ENCODE measurements at places on chromosomes 12 and 14.
A peak's percentile ranks its signal among the peaks of the same experiment; 100 is the strongest.

DNA sequence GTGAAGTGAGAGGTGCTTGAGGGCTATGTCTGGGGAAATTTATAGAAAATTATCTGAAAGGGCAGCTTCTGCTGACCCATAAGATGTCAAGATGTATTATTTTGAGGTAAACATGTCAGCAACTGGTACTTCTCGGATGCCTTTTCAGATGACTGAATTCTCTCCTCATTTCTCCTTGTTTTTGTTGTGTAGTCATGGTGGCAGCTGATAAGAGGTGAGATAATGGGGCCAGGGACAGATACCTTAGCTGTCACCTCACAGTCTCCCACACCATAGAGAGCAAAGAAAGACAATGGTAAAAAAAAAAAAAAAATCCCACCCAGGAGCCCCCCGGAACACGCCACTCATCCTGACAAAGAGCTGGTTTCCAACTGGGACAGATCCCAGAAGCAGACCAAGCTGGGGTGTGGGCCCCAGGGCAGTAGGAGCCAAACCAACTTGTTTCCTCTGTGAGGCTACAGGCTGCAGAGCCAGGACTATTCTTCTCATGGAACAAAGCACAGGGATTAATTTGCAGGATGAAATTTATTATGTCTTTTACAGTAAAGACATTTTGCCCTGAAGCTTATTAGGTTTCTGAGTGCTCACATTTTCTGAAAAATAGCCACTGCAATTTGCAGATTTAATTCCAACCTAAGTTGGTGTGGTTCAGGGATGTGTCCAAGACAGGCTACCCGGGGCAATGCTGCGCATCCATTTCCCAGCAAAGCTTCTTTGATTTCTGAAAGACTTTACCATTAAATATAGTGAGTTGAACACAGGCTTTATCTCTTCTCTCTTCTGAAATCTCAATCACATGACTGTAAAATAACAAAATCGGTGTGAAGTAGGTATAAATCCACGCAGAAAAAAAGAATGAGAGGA lies 52.2 kb downstream of the NDUFA12 start:
- no peaks in the 10 kb centered on the region for H3K27me3 ChIP-seq
- no peak overlapping the region for H3K27ac ChIP-seq
- no peak for DNase-seq
- no peaks in the 10 kb centered on the region for H3K36me3 ChIP-seq
- no peaks in the 10 kb centered on the region for H3K4me1 ChIP-seq

- H3K4me1 ChIP-seq, result peaks cover 7% of the 10 kb centered on the region
- no peaks in the 10 kb centered on the region for H3K27me3 ChIP-seq
- no peaks in the 10 kb centered on the region for H3K36me3 ChIP-seq
- peak; percentile 77 for DNase-seq
These were observed 50.5 kb downstream of the IRF2BPL start for GRCh38 chr14:76977793-76978720.

DNA sequence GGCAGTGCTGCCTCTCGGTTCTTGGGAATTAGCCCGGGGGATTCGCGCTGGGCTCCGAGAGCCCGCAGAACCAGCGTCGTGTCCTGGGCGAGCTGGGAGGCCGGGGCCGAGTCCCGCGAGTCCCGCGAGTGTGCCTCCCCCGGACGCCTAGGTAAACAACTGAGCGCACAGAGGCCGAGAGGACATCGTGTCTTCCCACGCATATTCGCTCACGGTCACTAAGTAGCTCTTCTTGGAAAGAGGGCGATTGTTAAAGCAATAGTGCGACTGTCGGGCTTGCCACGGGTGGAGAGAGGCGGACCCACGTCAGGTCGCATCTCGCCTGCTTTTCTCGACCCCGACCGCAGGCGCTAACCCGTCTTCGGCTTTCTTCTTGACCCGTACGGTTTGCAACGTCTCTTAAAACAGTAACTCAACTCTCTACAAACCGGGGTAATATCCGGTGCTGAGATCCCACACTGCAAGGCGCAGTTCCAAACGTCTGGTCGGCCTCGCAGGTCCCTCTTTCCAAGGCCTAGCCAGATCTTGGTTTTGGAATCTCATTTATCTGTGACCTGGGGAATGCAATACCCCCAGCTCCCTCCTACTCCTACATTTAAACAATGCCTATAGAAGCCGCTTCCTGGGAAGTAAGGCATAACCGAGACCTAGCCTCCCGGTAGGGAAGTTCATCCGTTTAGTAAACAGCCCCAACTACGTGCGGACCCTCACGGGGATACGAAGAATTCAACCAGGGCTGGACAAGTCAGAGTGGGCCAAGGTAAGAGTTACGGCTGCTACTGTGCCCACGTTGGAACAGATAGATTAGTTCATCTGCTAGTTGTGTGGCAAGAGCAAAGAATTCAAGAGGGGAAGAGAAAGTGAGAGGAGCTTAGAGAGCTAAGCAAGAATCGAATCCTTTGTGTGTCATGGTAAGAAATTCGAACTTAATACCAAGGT lies 736 bp upstream of the PHLDA1 start:
- H3K4me3 ChIP-seq, result peak overlapping the region; percentile 80
- DNase-seq, result peak; percentile 83
- H3K27ac ChIP-seq, result peak overlapping the region; percentile 95
- H3K4me1 ChIP-seq, result no peaks in the 10 kb centered on the region
- H3K36me3 ChIP-seq, result no peaks in the 10 kb centered on the region

DNA sequence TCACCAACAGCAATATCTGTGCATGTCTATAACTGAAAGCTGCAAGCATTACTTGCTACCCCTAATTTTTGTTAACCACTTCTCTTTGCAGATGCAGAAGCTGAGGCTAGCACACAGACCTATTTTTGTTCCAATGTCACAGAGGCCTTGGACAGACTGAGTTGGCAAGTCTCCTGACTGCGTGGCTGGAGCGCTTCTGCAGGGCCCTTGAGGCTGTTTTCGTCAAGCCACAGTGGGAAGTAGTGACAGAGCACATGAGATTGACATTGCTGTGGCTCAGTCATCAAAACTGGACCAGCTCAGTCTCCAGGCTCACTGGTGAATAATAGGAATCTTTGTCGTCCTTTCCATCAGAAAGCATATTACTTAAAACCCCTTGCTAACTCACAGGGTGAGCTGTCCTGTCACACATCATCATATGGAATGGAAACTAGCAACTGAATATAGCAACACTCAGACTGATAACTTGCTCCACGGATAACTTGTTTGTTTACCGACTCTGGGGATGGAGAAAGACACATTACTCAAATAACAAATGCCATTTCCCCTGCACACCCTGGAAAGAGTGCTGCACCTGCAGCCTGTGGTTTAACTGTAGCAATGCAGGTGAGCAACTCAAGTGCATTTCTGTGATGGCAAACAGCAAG lies 43.6 kb upstream of the DDX11 start:
- peak; percentile 33 for DNase-seq
- no peak overlapping the region for H3K27ac ChIP-seq
- no peaks in the 10 kb centered on the region for H3K4me1 ChIP-seq

DNA sequence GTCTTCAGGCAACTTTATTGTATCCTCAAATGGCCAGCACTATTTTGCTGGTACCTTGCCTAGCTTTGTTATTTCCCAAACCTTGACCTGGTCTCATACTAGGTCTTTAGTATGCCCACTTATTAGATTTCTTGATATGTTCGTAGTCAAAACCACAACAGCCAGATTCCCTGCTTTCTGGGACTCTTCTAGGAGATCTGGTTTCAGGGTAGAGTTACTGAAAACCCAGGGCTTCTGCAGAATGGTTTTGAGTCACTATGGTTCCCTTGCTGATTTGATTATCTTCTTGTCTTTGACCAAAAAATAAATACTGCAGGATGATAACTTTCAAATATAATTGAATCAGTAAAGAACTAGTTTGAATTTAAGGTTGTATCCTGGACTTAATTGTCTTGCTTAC lies 211.2 kb downstream of the FUT8 start:
- no peaks in the 10 kb centered on the region for H3K4me1 ChIP-seq
- H3K36me3 ChIP-seq, result no peaks in the 10 kb centered on the region
- H3K4me3 ChIP-seq, result no peak overlapping the region
- no peak for DNase-seq
- no peaks in the 10 kb centered on the region for H3K27me3 ChIP-seq
- H3K27ac ChIP-seq, result no peak overlapping the region

GRCh38 chr12:27524839-27525753 lies 1.1 kb downstream of the PPFIBP1 start:
- no peaks in the 10 kb centered on the region for H3K27me3 ChIP-seq
- H3K4me3 ChIP-seq, result peak overlapping the region; percentile 79
- peaks cover 16% of the 10 kb centered on the region for H3K4me1 ChIP-seq
- H3K36me3 ChIP-seq, result no peaks in the 10 kb centered on the region
- DNase-seq, result no peak

DNA sequence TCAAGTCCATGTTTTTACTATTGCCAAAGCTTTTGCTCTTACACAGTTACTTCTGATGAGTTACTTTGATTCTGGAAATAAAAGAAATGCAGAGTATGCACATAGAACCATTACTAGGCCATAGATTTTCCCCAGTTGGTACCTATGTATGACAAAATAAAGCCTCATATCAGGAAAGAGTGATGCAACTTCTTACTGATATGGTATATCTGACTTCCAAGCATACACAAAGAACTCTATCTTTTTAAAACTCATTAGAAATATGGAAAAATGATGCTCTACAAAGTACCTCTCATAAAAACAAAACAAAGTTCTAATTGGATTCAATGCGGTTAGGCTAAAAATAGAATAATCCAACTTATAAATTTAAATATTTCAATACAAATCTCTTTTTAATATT lies 92.1 kb downstream of the STXBP6 start:
- peaks cover 4% of the 10 kb centered on the region for H3K4me1 ChIP-seq
- no peaks in the 10 kb centered on the region for H3K36me3 ChIP-seq
- H3K27ac ChIP-seq, result no peak overlapping the region
- H3K27me3 ChIP-seq, result no peaks in the 10 kb centered on the region

DNA sequence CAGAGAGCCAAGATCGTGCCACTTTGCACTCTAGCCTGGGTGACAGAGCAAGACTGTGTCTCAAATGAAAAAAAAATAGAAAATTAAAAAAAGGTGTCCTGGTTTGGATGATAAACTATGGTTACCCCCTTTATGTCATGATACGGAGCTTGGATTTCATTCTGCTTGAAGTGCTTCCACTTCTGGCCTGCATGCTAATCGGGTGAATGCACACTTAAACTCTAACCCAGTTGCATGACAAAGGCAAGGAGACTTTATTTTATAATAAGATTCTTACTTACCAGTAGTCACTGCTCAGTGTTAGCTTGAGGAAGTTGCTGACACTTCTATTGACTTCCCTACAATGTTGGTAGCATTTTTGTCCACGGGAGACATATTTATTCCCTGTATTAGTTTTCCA lies 24.3 kb downstream of the CFAP54 start:
- H3K27ac ChIP-seq, result no peak overlapping the region
- H3K27me3 ChIP-seq, result no peaks in the 10 kb centered on the region
- DNase-seq, result no peak

GRCh38 chr14:90560558-90560957 lies 163.7 kb downstream of the CALM1 start:
- H3K27ac ChIP-seq, result no peak overlapping the region
- H3K4me1 ChIP-seq, result no peaks in the 10 kb centered on the region
- H3K4me3 ChIP-seq, result no peak overlapping the region

DNA sequence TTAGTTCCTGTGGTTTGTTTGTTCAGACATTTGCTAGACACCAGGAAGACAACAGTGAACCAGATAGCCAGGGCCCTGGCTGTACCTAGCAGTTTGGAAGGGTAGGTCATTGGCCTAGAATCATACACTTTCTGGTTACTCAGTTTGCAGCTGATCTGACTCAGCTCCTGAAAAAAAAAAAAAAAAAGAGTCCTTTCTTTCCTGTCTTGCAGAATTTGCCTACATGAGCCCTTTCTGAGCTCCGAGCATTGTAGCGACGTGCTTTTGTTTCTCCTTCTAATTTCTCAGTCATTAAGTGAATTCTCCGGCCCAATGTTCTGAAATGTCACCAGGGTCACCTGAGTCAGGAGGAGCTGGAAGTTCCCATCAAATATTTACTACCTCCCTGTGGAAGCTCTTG lies 2.4 kb downstream of the CABP1 start:
- H3K36me3 ChIP-seq, result no peaks in the 10 kb centered on the region
- peaks cover 19% of the 10 kb centered on the region for H3K27me3 ChIP-seq
- H3K4me1 ChIP-seq, result peaks cover 13% of the 10 kb centered on the region
- no peak overlapping the region for H3K27ac ChIP-seq
- H3K4me3 ChIP-seq, result no peak overlapping the region

DNA sequence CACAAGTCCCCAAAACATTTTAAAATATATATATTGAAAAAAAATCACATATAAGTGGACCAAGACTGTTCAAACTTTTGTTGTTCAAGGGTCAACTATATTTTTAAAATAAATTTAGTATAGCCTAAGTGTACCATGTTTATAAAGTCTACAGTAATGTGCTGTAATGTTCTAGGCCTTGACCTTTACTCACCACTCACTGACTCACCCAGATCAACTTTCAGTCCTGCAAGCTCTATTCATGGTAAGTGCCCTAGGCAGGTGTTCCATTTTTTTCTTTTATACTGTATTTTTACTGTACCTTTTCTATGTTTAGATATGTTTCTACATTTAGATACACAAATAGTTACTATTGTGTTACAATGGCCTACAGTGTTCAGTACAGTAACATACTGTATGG lies 23.4 kb upstream of the TMTC1 start:
- H3K4me3 ChIP-seq, result no peak overlapping the region
- H3K36me3 ChIP-seq, result no peaks in the 10 kb centered on the region
- H3K27ac ChIP-seq, result no peak overlapping the region
- no peaks in the 10 kb centered on the region for H3K4me1 ChIP-seq
- no peaks in the 10 kb centered on the region for H3K27me3 ChIP-seq

DNA sequence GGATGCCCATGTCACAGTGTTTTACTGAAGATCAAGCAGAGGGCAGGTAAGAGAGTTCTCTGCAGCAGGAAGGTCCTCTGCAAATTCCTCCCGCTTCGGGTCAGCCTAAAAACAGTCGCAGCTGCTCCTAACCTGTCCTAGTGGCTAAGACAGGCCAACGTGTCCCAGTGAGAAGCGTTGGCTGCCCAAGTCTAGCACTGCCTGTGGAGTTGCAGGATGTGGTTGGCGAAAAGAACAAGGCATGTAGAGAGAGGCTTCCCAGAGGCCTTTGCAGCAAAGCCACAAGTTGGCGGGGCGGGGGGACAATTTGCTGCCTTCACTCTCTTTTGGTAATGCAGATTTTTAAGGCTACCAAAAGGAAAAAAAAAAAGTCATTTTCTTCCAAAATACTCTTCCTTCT lies 340.1 kb downstream of the BCL11B start:
- DNase-seq, result no peak
- no peaks in the 10 kb centered on the region for H3K27me3 ChIP-seq
- H3K4me1 ChIP-seq, result no peaks in the 10 kb centered on the region
- no peak overlapping the region for H3K27ac ChIP-seq
- H3K4me3 ChIP-seq, result no peak overlapping the region
- H3K36me3 ChIP-seq, result no peaks in the 10 kb centered on the region

DNA sequence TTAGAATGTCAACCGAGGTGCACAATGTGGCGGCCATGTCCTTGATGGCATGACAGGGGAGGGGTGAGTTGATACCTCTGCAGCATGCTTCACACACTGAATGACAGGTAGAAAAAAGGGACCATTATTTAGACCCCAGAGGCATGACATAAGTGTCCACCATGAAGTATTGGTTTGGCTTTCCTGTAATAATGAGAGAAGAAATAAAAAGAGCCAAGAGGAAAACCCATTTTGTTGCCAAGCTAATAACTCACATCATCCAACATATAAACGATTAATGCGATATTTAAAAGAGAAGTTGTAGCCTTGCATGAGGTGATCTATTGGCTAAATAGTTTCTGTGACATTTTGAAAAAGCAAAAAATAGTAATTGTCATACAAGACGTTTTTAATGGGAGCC lies 343.4 kb downstream of the LRIG3 start:
- H3K4me3 ChIP-seq, result no peak overlapping the region
- no peaks in the 10 kb centered on the region for H3K27me3 ChIP-seq
- H3K27ac ChIP-seq, result no peak overlapping the region
- no peaks in the 10 kb centered on the region for H3K4me1 ChIP-seq
- DNase-seq, result no peak

All from ascending aorta (tissue), 2 donors.